ENCODE measurements at places on chromosomes 7 and 10.

- no peak for DNase-seq
Observed at GRCh38 chr7:5661942-5662341, 119.5 kb downstream of the RNF216 start.

DNA sequence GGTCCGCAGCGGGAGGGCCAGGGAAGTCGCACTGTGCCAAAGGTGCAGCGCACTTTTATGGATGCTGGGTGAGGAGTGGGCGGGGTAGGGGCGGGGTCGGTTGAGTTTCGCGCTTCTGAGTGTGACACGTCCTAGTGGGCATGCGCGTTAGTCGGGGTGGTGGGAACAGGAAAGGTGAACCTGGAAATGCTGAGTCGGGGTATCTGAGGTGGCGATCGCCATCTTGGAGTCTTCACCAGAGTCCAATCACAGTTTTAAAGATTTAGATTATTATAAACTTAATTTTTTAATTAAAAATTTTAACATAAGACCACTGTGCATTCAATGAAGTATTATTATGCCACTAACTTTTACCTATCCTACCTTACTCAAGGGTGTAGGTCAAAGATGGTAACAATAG, 45.7 kb downstream of the ZNF138 start:
- DNase-seq = no peak

DNA sequence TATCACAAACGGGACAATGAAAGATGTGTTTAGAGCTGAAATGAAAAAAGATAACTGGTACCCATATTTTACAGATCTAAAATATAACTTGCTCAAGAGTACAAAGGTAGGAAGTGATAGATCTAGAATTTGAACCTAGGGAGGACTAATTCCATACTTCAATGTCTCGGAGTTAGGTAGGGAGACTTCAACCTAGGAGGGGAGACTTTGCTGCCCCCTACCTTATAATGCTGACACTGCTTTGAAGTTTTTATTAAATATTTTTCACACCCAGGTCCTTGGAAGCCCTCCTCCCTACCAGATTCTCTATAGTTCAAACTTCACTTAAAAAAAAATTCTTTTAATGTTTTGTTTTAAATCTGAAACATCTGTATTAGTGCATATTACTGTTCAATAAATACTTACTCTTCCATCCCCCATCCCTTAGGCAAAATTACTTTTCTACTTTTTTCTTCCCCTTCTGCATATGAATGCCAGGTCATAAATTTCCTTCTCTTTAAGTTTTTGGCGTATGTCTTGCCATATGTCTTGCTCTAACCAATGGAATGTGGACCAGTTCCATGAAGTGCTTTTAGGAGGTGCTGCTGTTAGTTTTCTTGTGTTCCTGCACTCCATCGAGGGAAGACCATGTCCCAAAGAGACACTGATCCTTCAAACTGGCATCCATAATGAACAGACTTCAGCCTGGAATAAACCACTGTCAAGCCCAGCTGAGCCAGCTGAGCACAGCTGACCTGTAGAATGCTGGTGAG, 57.8 kb downstream of the MICU1 start:
- no peak for DNase-seq

GRCh38 chr10:86216886-86217285, 149.7 kb downstream of the GRID1 start:
- no peak for DNase-seq

DNA sequence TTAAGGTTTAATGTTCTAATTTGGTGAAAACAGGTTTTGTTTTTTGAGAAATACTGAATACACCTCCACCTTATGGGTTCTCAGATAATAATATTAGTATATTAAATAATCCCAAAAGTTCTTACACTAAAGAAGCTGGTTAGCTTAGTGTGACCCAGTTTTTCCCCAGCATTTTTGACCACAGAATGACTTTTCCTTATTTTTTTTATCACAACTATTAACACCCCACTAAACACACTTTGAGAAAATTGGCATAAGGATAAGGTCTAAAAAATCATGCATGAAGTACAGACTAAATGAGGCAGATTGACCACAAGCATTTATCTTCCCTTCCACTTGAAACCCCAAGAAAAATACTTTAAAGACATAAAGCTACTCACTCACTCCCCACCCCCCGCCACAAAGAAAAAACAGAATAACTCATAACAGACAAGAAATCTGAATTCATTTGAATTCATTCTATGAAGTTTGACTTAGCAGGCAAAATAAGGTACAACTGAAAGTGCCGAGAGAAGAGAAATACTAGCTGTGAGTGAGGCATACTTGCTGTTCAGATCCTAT, 49.7 kb upstream of the WNT16 start:
- no peak for DNase-seq

GRCh38 chr10:62581351-62581750, 207.2 kb downstream of the ZNF365 start:
- no peak for DNase-seq

GRCh38 chr7:14751461-14751860, 151.1 kb downstream of the DGKB start:
- no peak for DNase-seq

DNA sequence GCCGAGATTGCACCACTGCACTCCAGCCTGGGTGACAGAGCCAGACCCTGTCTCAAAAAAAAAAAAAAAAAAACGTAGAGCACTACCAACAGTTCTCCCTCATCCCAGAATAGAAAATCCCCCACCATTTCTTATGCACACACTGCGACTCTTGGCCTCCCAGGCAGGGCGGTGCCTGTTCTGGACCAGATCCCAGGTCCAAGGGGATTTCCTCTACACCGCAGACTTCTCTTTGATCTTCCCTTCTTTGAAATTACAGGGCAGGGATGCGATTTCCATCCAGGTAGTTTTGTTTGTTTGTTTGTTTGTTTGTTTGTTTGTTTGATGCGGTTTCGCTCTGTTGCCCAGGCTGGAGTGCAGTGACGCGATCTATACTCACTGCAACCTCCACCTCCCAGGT, 91.8 kb downstream of the SEPTIN14 start:
- DNase-seq = no peak

DNA sequence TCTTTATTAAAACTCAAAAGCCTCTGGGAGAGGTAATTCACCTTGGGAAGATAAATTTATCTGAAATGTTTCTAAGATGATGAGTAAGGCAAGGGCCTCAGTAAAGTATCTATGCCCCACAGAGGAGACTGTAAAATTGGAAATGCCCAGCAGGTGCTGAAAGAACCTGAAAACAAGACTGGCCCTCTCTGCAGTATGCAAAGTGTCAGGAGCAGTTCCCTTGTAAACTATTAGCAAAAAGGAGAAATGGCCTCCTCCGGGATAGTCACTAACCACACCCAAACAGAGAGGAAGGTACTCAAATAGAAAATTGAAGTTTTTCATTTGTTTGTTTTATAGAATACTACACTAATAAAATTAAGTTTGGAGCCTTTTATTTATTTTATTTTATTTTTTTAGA, 81.2 kb downstream of the FZD1 start:
- DNase-seq = no peak

- DNase-seq = no peak
Observed at GRCh38 chr7:78588393-78588792, 789.8 kb downstream of the PHTF2 start.

DNA sequence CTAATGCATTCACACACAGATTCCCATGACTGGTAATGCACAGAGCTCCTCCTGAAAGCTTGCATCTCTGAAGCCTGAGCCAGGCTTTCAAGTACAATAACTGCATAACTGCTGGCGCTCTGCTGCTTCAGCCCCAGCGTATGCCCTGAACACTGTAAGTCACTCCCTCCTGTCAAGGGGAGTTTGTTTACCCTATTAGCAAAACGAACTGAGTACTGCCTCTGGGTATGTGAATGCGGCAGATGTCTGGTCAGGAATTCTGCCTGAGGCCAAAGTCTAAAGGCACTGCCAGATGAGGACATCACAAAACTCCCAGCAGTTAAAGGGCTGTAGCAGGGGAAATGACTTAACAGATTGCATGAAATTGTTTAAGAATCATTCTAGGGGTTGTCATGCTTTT, 97.7 kb downstream of the NRCAM start:
- peak; percentile 73 for DNase-seq

DNA sequence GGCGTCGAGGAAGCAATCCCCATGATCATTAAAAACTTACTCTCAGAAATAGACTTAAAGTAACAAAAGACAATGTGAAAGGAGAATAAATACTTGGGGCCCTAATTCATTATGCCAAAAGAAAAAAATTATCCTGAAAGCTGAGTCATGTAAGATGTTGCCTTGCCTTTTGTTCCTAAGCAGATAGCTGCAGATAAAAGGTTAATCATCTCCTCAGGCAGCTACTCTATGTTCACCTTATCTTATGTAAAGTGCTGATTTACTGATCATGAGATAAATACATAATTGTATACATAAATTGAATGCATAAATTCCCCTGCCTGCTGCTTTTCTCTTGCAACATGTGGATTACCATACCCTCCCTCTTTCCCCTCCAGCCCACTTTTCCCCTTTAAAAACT, 28.1 kb upstream of the CREB3L2 start:
- no peak for DNase-seq

GRCh38 chr7:52270301-52270700, 765.1 kb upstream of the POM121L12 start:
- DNase-seq = no peak

DNA sequence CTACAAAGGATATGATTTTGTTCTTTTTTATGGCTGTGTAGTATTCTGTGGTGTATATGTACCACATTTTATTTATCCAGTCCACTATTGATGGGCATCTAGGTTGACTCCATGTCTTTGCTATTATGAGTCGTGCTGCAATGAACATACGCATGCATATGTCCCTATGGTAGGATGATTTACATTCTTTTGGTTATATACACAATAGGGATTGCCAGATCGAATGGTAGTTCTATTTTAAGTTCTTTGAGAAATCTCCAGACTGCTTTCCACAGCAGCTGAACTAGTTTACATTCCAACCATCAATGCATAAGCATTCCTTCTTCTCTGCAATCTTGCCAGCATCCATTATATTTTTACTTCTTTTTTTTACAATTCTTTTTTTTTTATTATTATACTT, 35.6 kb upstream of the FAM13C start:
- DNase-seq = no peak

GRCh38 chr7:672891-673290, 53.6 kb upstream of the DNAAF5 start:
- no peak for DNase-seq

GRCh38 chr10:125082881-125083575, 77.3 kb downstream of the CTBP2 start:
- no peak for DNase-seq

DNA sequence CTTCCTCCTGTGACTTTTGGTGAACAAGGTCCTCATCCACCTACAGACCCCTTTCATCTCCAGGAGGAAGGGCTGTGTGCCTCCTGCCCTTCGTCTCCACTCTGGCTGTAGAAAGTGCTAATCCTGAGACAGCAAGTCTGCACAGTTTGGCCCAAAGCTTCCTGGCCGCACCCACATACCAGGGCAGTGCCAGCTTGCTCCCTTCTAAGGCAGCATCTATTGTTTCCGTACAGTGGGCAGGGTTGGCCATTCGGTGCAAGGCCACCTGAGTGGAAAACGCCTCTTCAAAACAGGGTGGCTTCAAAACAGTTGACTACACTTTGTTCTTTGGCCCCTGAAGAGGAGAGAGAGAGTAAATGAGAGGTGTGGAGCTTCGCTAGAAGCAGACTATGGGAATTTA, 134.1 kb upstream of the KLF14 start:
- DNase-seq = no peak

DNA sequence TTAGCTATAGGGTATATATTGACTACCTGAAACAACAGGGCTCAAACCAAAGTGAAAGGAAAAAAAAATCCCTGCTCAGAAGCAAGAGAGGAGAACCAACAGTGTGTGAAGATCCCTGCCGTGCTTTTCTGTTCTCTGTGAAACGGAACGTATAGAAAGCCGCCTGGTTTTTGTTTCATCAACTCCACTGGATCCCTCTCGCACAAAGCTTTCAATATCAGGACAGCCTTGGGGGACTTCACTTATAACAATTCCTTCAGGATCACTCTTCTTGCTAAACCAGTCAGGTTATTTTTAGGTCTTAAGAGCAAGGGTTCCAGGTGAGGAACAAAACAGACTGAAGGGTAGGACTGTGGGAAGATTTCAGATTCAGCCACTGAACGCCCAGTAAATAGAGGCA, 151.1 kb upstream of the CACNA2D1 start:
- peak; percentile 98 for DNase-seq

- no peak for DNase-seq
Observed at GRCh38 chr10:99869581-99870122, 87.2 kb downstream of the ABCC2 start.

- DNase-seq = no peak
Observed at GRCh38 chr10:114239117-114239993, at the start of gene VWA2. TSS of gene VWA2 (plus strand) at chr10:114239254. CDS start at chr10:114248714, 9,460 bp downstream.

GRCh38 chr10:70139151-70139996, 6.7 kb upstream of the AIFM2 start:
- no peak for DNase-seq

GRCh38 chr10:8416760-8417159, 362.3 kb downstream of the GATA3 start:
- DNase-seq = no peak

- no peak for DNase-seq
Observed at GRCh38 chr7:27175626-27176523, 1.8 kb upstream of the HOXA10 start.

- DNase-seq = no peak
Observed at GRCh38 chr7:954330-955238, at the start of gene ADAP1. TSS of gene ADAP1 (minus strand) at chr7:954680. CDS start at chr7:954477, 203 bp downstream.

DNA sequence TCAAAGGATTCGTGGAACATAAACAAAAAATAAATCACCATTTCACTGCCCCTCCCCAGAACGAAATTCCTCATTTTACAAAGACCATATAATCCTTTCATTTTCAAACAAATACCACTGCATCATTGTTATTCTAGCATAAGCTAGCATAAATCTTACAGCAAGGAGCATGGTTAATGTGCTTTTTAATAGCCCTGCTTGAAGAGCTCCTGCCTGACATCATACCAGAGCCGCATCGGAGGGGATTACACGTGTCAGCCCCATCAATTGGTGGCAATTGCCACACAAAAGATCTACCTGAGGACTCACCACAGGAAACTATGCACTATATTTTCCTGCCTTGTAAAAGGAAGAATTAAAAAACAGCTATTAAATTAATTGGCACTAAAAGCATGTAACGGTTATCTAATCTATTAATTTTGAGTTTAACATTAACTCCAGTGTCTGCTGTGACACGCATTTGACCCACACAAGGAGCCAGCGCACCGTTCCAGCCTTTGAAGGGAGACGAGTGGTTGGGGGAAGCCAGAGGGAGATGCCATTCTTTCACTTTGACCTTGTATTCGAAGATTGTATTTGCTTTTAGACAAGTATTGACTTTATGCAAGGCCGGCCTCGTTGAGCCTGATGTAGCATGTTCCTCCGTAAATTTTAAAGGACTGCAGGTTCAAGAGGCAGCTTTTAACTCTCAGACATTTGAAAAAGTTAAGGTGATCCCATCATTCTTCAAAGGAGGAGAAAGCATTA, 261.1 kb upstream of the RNF32 start:
- DNase-seq = peak; percentile 45

- no peak for DNase-seq
Observed at GRCh38 chr10:44828508-44829142, 82.5 kb upstream of the TMEM72 start.

GRCh38 chr7:135710417-135711138, 17.4 kb downstream of the SLC13A4 start:
- DNase-seq = no peak

DNA sequence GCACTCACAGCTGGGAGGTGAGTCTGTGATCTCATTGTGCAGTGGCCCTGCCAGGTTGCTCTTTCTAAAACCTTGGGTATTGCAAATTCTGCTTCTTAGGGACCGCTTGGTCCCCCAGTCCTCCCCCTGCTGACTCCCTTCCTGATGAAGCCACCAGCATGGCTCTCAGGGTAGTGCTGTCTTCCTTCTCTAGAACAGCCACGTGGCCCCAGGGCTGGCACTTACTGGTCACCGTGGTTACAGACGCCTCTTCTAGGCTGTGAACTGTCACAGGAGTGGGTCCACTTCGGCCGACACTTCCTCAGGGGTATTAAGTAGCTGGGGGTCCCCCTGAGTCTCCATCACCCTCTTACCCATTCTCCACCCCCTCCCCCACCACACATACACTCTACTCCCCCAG, 2.7 kb upstream of the HTRA1 start:
- no peak for DNase-seq
